GM10248 (cell line): ENCODE measurements at places on chromosomes 1 and 21.

DNA sequence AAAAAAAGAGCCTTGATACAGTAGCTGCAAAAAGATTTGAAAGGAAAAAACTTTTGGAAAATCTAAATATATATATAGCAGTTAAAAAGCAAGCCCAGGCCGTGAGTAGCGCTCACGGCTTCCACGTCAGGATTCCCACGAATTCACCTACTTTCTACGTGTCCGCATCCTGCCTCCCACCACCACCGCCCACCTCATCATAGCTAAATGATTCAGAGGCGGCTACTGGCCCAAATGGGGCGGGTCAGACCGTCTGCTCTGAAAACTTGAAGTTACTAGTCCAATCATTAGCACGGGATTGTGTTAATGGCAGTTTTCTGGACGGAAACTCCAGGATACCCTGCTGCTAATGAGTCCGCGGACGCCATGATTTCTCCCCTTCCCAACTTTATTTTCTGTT, 1.3 kb upstream of the CCSAP start:
- DNase-seq: no peak

DNA sequence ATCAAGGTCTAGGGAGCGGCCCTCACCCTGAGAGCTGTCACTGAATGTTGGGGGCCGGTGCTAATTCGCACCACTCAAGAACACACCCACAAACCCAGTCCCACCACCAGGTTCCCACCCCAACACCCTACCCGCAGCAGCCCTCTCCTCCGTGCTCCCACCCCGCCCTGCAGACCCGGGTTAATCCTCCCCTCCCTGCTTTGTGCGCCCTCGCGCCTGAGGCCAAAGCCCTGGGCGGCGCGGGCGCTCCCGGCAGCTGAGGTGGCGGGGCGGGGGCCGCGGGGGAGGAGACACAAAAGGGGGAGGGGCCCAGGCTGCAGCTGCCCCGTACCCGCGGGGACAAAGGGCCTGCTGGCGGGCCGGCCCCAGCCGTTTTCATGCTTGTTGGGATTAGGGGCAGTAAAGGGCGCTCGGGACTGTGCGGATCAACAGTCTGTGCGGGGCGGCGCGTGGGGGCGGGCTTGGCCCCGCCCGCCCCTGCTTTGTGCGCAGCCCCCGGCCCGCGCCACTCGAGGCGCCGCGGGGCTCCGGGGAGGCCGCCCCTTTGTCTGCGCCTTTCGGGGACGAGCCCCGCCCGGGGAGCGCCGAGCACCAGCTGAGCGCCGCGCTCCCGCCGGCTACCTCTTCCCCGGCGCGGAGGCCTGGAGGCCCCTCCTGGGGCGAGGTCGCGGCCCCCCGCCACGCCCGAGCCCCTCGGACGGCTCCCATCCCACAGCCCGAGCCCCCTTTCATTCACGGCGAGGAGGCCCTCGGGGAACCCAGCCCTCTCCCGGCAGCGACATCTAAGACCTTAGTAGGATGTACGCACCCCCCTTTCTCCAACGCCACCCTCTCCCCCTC, 10.9 kb downstream of the C1orf216 start:
- peak; percentile 62 for DNase-seq

DNA sequence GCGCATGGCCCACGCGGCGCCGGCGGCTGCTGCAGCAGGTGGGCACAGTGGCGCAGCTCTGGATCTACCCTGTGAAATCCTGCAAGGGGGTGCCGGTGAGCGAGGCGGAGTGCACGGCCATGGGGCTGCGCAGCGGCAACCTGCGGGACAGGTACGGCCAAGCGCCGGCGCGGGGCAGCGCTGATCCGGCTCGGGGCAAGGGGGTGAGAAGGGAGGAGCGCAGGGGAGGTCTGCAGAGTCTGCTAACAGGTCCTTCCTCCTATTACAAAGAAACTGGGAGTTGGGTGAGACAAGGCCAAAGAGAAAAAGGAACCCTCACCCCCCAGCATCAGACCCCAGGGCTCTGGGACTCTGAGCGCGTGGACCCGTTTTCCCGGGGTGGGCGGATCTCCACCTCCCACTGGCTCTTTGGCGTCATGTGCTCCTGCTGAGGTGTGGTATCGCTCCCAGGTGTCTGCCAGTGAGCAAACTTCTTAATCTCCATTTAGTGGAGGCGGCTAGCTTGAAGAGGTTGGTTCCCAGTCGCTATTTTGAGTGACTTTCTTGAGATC, 431 bp downstream of the MTARC1 start:
- no peak for DNase-seq

DNA sequence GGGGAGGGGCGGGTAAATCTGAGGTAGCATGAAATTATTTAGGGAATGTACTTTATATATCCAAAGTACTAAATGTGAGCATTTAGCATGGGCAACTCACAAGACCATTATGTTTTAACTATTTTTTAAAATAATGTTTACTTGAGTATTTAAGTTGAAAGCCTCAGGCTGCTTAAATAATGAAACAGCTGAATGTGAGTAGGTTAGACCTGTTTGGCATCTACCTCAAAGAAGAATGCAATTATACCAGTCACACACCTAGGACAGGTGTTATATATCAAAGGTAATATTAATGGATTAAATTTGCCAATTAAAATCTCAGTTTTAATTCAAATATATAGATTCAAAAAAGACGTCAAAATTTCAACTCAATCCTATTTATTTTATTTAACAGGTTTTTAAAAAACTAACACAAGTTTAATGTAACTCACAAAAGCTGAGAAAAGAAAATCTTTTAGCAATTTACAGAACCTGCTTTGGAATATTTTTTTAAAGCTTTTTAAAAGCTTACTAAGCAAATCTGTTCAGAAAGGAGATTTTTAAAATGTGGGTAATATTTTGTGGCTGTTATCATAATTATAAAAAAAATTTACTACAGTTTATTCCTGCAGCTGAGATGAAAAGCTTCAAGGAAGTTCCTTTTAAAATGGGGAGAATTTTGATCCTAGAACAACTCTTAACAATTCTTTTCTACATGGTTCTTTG, 104.6 kb upstream of the LBR start:
- DNase-seq: no peak

GRCh38 chr1:59146056-59146455, 150.8 kb upstream of the FGGY start:
- DNase-seq: no peak

DNA sequence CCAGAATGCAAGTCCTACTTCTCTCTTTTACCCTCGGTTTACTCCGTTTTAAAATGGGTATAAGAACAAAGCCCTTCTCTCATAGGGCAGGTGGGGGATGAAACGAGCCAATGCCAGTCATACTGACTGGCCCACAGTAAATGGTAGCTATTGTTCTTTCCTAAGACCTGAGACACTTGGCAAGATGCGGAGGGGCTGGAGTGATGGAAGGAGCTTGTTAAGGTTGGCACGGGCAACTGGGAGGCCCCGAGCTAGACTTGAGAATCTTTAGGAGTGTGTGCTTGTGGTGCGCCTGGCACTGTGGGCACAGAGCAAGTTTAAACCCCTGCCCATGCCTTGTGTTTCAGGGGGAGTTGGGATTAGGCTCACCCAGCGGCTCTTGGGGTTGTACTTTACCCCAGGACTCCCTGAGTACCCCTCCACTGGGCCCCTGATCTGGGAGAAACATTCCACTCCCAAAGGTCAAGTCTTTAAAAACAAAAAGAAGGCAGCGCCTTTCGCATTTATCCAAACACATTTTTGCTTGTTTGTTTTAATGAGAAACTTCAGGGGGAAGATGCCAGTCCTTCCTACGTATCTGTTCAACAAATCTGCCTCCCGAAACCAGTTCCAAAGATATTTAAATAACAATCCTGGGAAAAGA, 240.6 kb upstream of the TMEM51 start:
- DNase-seq: no peak

DNA sequence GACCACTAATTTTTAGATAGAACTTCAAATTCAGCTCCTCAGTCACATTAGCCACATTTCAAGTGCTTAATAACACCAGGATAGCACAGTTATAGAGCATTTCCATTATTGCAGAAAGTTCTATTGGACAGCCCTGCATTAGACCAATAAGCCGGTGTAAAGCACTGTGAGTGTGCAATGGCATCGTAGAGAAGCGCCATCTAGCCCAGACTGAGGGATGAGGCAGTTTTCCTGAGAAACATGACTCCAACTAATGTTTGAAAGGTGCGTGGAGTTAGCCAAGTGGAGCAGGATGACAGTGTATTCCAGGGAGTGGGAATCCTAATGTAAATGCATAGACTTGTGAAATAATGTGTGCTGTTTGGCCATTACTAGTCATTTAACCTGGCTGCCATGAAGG, 7.7 kb downstream of the RPE65 start:
- DNase-seq: no peak
